ENCODE measurements at places on chromosomes 6 and 20.
A peak's percentile ranks its signal among the peaks of the same experiment; 100 is the strongest.

DNA sequence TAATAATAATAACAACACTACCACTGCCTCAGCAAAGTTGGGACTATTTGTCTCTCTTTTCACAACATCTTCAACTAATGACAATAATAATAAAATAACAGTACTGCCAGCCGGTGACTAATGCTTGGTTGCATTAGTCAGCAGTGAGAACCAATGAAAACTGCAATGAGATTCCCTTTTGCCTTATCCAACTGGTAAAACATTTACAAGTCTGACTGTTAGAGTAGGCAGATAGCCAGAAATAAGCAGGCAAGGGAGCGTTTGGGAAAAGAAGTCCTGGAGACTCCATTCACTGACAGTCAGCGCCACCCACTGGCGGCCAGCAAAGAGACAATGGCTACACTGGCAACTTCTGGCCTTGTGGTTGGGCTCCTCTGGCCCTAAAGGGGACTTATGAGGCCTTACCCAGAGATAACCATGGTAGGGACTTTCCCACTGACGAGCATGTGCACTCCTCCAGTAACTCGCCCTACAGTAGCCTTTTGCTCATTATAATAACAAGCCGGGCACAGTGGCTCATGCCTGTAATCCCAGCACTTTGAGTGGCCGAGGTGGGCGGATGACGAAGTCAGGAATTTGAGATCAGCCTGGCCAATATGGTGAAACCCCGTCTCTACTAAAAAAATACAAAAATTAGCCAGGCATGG, 3.4 kb upstream of the NSFL1C start:
- DNase-seq = no peak

- no peak for DNase-seq
Measured at GRCh38 chr6:23732521-23732920, 393.5 kb upstream of the NRSN1 start.

DNA sequence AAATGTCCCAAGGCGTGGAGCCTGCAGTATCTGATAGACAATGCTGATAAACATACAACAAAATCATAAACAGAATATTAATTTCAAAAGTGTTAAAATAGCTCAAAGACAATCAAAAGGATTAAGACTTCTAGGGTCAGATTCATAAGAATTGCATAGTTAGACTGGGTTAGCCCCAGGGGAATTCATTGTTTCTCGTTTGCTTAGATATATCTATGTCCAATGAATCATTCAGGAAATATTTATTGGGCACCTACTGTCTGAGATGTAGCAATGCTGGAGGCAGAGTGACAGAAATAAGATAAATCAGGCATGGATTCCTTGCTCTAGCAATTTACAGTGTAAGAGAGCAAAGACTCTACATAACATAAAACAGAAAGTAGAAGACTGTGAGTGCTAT, 124.4 kb upstream of the PRL start:
- no peak for DNase-seq

GRCh38 chr6:11226005-11226404, 6.5 kb downstream of the NEDD9 start:
- DNase-seq = no peak

GRCh38 chr6:30490026-30490876, 942 bp downstream of the HLA-E start:
- DNase-seq = no peak

GRCh38 chr20:62485701-62486089, 9.9 kb upstream of the GATA5 start:
- DNase-seq = no peak

DNA sequence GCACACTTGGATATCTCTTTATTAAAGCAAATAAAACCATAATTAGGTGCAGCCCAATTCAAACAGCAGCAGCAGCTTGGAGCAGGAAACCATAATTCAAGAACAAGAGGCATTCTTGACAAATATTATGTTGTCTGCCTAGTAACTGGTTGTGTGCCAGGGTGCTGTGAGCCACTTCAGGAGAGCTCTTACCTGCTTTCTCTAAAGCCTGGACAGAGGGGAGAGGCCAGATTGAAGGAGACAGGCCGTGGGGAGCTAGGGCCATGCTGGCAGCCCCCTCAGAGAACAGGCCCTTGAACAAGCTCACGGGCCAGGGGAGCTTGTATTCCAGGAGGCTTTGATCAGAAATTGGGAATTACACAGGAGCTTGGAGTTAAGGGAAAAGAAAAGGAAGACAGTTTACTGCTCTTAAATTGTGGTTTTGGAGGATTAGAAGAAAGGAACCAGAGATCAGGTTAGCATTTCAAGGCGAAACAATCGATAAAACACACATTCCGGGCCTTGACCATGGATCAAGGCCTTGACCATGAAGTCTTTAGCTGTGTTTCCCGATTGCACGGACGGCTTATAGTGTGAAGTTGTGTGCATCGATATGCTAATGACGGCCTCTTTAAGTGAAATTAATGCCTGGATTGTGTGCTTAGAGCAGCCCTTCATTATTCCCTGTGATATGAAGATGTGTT, 69.8 kb upstream of the NKX2-2 start:
- no peak for DNase-seq

DNA sequence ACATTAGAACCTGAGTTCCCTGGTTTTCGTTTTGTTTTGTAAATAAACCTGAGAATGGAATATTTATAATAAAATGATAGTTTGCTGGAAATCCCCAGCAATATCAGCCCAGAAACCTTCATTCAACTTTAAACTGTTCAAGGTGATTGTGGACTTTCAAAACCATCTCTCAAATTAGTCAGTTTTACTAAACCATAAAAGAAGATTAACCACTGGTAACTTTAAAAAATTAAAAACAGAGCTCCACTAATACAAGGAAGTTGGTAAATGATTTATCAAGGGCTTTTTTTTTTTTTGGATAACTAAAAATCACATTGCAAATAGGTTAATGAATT, 10.0 kb downstream of the MBOAT1 start:
- DNase-seq = no peak

DNA sequence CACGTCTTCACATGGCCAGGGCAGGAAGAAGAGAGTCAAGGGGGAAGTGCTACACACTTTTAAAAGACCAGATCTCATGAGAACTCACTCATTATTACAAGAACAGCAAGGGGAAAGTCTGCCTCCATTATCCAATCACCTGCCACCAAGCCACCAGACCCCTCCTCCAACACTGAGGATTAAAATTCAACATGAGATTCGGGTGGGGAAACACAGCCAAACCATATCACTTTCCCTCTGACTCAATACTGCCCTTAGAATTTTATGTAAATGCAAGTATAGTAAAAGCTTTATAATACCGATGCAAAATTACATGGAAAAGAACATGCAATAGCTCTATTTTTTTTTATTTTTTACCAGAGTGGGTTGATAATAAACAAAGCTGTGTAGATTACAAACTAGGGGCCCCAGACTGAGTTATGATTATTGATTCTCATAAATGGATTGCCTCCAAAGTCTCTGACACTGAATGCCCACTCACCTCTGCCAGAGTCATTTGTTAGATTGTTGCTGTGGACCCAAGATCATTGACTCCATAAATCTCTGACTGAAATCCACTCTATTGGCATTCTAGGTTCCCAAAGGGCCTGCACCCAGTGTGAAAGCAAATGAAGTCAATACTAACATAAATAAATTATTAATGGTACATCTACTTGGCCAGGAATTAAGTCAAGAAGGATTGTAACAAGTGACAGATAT, 184.8 kb upstream of the FUT9 start:
- DNase-seq = no peak

GRCh38 chr6:33628401-33628964, 7.4 kb downstream of the ITPR3 start:
- no peak for DNase-seq

- no peak for DNase-seq
Measured at GRCh38 chr6:53128842-53129241, 19.8 kb downstream of the GCM1 start.

GRCh38 chr6:15506066-15506465, 156.8 kb downstream of the DTNBP1 start:
- DNase-seq = no peak

DNA sequence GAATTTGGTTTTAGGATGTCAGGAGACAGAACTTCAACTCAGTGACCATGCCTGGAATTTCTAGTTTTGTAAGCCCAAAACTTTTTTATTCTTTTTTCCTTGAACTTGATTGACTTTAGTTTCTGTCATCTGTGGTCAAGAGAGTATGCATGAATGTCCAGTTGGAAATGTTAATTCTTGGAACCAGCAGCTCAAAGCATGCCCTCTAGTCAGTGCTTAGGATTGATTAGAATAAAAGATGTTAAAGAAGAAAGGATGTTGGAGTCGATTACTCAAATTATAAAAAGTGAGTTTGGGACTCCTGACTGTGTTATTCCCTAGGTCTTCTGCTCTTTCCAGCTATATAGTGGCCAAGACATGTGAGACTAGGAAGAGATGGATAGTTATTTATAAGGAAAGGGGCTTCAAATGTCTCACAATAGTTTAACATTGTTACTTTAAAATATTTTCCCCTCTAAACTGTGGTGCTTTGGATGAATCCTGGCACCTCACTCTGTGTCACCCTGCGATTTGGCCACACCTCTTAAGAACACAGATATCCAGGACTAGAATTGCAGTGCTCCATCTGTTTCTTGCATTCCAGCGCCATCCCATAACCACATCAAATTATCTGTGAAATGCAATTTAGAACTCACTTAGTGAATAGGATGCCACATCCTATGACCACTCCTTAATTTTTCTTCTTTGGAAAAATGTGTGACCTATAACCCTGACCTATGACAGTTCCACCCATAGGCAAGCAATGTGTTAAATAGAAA, 298.5 kb downstream of the EYA4 start:
- no peak for DNase-seq

DNA sequence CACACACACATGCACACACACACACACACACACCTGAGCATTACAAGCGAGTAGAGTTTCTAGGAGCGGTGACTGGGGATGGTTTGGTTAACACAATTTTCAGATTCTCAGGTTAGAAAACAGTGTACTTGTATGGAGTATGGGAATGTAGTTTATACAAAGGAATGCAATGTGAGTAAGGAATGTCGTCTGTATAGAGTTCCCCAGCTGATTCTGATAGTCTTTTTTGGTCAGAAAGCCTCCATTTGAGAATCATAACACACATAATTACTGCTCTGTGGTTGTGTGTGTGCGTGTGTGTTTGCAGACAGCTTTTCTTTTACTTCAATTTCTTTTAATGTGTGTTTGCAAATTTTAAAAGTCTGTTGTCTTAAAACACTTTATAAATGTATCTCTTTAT, 93.2 kb downstream of the MYO6 start:
- no peak for DNase-seq

GRCh38 chr6:70369332-70369950, 43.9 kb upstream of the FAM135A start:
- no peak for DNase-seq

DNA sequence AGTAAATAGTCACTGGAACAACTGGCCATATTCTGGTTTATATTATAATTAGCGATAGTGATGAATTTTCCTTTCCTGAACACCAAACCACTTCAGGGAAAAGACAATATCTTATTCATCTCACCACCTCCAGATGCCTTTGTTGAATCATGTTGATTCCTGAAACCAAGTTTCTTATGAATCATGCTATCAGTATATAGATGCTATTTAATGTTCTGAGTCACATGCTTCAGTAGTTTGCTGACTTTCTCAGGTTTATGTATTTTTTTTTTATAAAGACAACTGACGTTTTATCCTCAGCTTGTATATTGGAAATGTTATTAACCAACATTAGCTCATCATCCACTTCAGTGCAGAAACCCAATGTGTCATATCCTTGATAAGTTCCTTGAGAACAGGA, 710.2 kb upstream of the POU3F2 start:
- no peak for DNase-seq

- no peak for DNase-seq
Measured at GRCh38 chr6:26457264-26457805, 420 bp upstream of the BTN2A1 start.

- DNase-seq = no peak
Measured at GRCh38 chr6:42332916-42333315, 115.3 kb upstream of the MRPS10 start.

DNA sequence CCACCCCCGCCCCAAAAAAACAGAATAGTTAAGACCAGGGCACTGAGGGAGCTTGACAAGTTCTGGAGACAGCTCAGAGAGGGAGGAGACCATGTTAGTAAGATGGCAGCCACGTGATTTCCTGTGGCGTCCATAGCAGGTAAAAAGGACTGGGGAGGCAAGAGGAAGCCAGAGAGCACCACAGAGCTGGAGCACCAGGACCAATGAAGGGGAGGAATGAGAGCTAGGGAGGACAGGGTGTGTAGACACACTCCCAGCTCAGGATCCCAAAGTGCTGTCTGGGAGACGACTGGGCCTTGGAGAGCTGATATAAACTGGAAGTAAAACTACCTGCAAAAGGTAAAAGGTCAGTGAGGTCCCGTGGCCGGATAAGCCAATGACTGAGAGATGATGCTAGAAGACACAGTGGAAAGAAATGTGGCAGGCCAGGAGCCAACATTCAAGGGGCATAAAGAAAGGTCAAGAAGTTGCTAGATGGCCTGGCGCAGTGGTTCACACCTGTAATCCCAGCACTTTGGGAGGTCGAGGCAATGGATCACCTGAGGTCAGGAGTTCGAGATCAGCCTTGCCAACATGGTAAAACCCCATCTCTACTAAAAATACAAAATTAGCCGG, 39.0 kb downstream of the SLC23A2 start:
- no peak for DNase-seq

GRCh38 chr6:158033077-158033750, 51.6 kb downstream of the SYNJ2 start:
- DNase-seq = no peak

GRCh38 chr6:18242062-18242851, 22.1 kb downstream of the DEK start:
- no peak for DNase-seq

GRCh38 chr6:142635130-142635529, 309.8 kb downstream of the HIVEP2 start:
- DNase-seq = no peak

- no peak for DNase-seq
Measured at GRCh38 chr6:124622351-124622750, 339.9 kb upstream of the RNF217 start.

DNA sequence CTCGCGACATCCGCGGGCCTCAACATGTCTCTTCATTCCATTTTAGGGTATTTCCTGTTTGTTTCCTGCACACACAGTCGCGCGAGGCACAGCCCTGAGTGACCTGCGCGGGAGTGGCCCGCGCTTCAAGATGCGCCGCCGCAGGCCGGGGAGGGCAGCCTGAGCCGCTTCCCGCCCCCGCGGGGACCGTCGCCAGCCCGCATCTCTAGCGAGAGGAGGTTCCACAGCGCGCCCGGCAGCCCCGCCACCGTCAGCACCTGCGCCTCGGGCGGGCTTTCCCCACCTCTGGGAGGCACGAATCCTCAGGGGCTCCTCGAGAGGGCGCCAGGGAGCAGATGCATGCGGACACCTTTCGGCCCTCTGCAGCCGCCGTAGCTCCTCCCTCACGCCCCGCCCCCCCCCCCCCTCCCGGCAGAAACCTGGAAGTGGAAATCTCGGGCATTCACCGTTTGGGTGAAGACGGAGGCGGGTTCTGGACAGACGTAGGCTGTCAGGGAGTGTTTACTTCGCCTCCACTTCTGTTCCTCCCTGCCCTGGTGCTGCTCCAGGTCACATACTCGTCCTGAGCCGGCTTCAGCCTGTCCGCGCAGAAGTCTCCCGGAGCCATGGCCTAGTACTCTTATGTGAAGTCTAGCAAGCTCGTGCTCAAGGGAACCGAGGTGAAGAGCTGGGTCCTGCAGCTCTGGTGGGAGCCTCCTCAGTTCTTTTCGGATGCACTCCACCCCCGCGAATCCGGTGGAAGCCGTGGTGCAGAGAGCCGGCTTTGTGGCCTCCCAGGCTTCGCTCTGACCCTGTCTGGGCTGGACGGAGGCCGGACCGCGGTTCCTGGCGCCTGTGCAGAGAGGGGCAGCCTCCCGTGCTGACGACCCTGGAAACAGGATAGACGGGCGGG, 880.5 kb upstream of the DEFB115 start:
- peak; percentile 28 for DNase-seq

GRCh38 chr6:34389034-34389433, 3.4 kb downstream of the NUDT3 start:
- no peak for DNase-seq
